ENCODE measurements at places on chromosomes 7 and 10. TPM values are rescaled to one million over a fixed set of nuclear protein-coding genes. Genes with fewer than 3 reads are reported as not detected.

CACNB2 gene
- not detected for total RNA-seq

DNA sequence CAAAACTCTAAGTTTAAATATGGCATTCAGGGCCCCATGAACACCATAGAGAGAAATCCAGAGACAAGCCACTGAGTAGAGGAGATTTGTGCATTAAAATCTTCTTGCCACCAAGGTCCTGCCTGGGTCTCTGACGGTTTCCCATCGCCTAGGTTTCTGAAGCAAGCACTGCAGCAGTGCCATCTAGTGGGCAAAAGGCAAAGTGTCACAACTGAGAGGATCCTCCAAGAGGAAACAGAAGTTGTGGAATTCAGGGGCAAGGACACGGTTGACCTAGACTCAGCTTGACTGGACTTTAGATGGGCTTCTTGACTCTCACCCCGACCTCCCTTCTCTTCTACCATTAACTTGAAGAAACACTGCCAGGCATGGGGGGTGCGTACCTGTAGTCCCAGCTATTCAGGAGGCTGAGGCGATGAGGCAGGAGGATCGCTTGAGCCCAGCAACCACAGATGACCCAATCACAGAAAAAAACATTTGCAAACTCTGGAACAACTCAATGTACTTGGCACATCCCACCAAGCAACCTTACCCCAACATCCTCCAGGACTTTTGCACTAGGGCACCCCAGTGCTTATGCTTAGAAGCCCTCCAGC, 604.1 kb downstream of the GALNT17 start:
- no peaks in the 10 kb centered on the region for H3K36me3 ChIP-seq
- H3K4me3 ChIP-seq, result no peak overlapping the region
- H3K27me3 ChIP-seq, result peaks cover 3% of the 10 kb centered on the region
- H3K4me1 ChIP-seq, result no peaks in the 10 kb centered on the region
- no peak overlapping the region for H3K27ac ChIP-seq

LRGUK gene
- total RNA-seq, result not detected

ATOH7 gene
- not detected for total RNA-seq

DNA sequence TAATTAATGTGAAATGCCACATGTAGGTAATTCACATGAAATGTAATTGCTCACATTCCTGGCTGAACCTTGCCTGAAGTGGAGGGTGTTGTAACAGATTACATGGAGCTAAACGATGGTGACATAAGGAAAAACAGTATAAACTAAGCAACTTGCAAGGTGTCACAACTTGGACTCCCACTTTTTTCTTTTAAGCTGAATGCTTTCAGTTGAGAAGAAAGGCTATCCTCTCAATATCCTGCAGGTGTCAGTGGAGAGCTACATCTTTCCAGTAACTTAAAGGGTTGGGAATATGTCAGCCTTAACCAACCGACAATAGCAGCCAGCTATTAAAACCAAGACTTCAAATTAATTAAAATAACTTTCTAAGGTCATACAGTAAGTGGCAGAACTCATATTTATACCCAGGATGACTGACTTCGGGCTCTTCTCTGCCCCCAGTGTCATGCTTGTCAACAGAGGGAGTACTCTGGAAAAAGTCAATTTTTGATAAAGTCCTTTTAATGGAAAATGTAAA, 33.7 kb downstream of the NRBF2 start:
- H3K4me3 ChIP-seq, result no peak overlapping the region

- no peak overlapping the region for H3K4me3 ChIP-seq
- H3K27ac ChIP-seq, result peak overlapping the region; percentile 69
- DNase-seq, result no peak
- peaks cover 27% of the 10 kb centered on the region for H3K4me1 ChIP-seq
- no peaks in the 10 kb centered on the region for H3K27me3 ChIP-seq
- no peaks in the 10 kb centered on the region for H3K36me3 ChIP-seq
These were observed 45.2 kb upstream of the BHLHA15 start for GRCh38 chr7:98165827-98166667.

IDI2 gene
- not detected for total RNA-seq

SAP25 gene
- not detected for total RNA-seq

DNA sequence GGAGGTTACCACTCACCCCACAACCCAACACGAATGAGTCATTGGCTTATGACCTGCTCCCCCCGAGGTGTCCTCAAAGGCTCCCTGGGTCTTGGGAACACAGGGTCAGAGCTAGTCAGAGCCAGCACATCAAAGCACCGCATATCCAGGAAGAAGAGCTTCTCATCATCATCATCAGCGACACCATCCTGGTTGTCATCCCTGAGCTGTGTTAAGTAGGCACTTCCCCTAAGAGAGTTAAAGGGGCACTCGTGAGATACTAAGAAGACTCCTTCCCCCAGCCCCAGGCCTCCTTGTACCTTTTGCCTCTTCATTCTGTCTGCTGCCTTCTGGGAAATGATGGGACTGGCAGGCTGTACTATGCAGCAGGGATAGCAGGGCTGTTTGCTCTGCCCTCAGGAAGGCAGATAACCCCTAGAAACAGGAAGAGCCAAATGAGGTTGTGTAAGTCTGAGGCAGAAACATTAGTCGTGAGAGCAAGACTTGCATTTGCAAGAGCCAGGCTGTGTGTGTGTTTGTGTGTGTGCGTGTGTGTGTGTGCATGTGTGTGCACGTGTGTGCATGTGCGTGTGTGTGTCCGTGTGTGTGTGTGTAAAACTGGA, 11.1 kb upstream of the CPA1 start:
- H3K4me1 ChIP-seq, result peaks cover 90% of the 10 kb centered on the region
- peak overlapping the region; percentile 50 for H3K27ac ChIP-seq
- H3K27me3 ChIP-seq, result peaks cover 5% of the 10 kb centered on the region
- peak; percentile 37 for DNase-seq
- peaks cover 5% of the 10 kb centered on the region for H3K36me3 ChIP-seq

SHH gene
- total RNA-seq, result not detected

- H3K27ac ChIP-seq, result no peak overlapping the region
- H3K4me1 ChIP-seq, result no peaks in the 10 kb centered on the region
- no peak overlapping the region for H3K4me3 ChIP-seq
These were observed 48.4 kb upstream of the PLXDC2 start for GRCh38 chr10:19767876-19768275.

GRCh38 chr10:119919826-119920225, 27.3 kb downstream of the SEC23IP start:
- peaks cover 32% of the 10 kb centered on the region for H3K36me3 ChIP-seq
- H3K4me1 ChIP-seq, result peaks cover 8% of the 10 kb centered on the region
- H3K27me3 ChIP-seq, result no peaks in the 10 kb centered on the region
- H3K27ac ChIP-seq, result no peak overlapping the region
- H3K4me3 ChIP-seq, result no peak overlapping the region

GRCh38 chr7:101558742-101559325, 70.3 kb downstream of the MYL10 start:
- peaks cover 56% of the 10 kb centered on the region for H3K27me3 ChIP-seq
- DNase-seq, result no peak
- H3K4me1 ChIP-seq, result no peaks in the 10 kb centered on the region
- no peak overlapping the region for H3K27ac ChIP-seq

DNA sequence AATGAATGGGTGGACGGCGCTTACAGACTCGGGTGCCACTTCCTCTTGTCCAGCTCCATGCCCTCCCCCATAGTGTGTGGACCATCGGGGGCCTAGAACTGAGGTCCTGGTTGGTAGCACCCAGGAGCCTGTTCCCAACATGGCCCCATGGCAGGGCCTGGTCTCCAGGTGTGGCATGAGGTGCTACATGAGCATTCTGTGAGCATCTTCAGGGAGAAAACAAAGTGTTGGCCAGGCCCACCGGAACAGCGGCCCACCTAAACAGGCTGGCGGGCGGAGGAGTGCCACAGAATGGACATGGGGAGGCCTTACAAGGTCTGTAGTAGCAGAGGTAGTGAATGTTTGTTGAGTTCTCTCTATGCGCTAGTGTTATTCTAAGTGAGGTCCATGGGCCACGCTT, 76.9 kb downstream of the PARP12 start:
- H3K4me1 ChIP-seq, result peaks cover 1% of the 10 kb centered on the region
- no peak overlapping the region for H3K27ac ChIP-seq
- no peaks in the 10 kb centered on the region for H3K36me3 ChIP-seq
- H3K4me3 ChIP-seq, result no peak overlapping the region
- no peak for DNase-seq
- peaks cover 30% of the 10 kb centered on the region for H3K27me3 ChIP-seq

- peaks cover 19% of the 10 kb centered on the region for H3K4me1 ChIP-seq
- H3K4me3 ChIP-seq, result no peak overlapping the region
- DNase-seq, result no peak
- peaks cover 2% of the 10 kb centered on the region for H3K27me3 ChIP-seq
These were observed 7.7 kb downstream of the DDX56 start for GRCh38 chr7:44565795-44566559.

CFAP70 gene
- total RNA-seq, result 0.20 TPM

GRCh38 chr10:80407812-80408241, 524 bp upstream of the PRXL2A start:
- H3K27ac ChIP-seq, result no peak overlapping the region
- peaks cover 14% of the 10 kb centered on the region for H3K4me1 ChIP-seq

DNA sequence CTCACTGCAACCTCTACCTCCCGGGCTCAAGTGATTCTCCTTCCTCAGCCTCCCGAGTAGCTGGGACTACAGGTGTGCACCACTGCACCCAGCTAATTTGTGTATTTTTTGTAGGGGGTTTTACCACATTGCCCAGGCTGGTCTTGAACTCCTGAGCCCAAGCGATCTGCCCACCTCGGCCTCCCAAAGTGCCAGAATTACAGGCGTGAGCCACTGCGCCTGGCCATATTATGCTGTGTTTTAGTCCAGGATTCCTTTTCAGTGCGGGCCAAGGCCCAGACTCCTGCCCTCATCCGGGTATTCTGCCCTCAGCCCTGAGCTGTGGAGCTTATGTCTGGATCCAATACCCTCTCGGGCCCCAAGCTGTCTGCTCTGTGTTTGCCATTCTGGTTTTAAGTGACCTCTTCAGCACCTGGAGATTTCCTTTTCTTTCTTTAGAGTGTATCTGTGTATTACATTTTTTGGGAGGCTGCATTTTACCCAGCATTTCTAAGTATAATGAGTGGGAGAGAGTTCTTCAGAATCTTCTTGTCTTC, 114.9 kb downstream of the BUB3 start:
- no peak overlapping the region for H3K27ac ChIP-seq
- H3K36me3 ChIP-seq, result no peaks in the 10 kb centered on the region
- no peaks in the 10 kb centered on the region for H3K4me1 ChIP-seq
- H3K4me3 ChIP-seq, result no peak overlapping the region

All from HFFc6 (cell line).